ENCODE measurements at places on chromosomes 5 and 9.

GRCh38 chr5:35331956-35332950 lies 102.0 kb upstream of the PRLR start:
- DNase-seq: no peak

GRCh38 chr9:110337727-110338126 lies at the start of gene TXNDC8:
TXNDC8 (minus strand) TSS chr9:110337863.
- no peak for DNase-seq

DNA sequence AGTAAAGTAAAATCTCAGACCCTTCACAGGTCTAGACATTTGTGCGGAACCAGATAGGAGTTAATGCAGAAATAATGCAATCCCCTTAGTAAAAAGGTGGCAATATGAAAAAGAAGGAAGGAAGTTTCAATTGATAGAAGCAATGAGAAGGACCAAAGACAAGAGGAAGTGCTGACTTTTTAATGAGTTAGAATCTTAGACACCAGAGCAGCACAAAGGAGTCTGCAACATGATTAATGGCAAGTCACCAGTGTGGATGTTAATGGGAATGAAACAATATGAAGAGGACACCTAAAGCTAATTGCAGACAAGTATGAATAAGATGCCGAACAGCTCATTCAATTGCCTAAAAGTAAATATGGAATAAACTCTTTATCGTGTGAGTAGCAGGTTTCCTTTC lies 50.9 kb downstream of the MEGF9 start:
- DNase-seq: no peak

DNA sequence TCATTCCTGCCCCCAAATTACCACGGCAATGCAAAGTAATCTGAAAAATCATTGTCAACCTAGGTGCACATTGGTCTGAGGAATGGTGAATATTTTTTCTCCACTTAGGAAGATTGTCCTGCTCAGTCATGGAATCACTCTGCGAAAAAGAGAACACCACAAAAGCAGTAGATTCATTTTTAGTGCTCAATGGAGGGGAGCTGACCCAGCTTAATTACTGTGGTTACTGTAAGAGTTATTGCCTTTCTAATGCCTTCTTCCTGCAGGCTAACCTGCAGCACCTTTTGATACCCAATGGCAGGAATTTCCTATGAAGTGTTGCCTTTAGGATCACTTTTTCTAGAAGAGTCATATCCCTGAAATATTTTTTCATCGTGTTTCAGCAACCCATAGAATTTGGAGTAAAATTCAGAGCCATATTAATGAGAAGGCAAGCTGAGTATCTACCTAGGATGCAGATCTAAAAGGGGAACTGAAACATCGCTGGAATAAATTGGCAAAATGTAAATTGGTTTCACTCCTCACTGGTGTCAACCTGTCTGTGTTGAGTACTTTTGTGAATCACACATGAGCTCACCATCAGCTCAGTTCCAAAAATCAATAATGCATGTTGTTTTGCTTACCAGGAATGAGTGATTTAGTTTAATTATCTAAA lies 464.5 kb downstream of the CSNK1G3 start:
- DNase-seq: no peak

DNA sequence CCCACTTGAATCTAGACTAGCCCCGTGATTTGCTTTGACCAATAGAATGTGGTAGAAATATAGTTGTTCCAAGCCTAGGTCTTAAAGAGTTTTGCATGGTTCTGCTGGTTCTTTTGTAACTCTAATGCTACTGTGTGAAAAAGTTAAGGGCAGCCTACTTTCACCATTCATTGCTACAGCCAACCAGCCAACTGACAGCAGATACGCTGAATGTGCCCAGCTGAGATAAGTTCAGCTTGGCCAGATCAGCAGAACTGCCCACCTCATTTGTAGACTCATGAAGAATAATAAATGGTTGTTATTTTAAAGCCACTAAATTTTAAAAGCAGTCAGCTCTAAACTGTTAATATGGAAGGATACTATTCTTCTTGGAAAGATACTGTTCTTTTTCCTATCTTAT lies 23.9 kb downstream of the NR3C1 start:
- no peak for DNase-seq

GRCh38 chr5:174323878-174324281 lies 278.4 kb downstream of the NSG2 start:
- DNase-seq: peak; percentile 84

- peak; percentile 10 for DNase-seq
Observed at GRCh38 chr9:119026120-119026519, 343.1 kb downstream of the BRINP1 start.

DNA sequence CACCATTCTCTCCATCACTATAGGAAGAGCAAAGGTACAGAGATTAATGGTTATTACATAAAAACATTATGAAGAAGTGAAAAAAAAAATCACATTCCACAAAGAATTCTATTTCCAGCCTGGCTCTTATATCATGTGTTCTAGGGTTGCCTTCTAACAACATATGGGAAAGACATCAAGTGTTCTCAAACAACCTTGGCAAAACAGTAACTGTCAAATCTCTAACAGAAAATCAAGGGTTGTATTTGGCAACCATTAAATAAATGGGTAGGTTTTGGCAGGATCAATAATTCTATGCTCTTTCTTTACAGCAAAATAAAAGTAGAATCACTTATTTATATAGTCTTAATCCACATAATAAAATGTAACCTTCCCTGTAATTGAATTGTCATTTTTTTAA lies 728.9 kb downstream of the MAT2B start:
- DNase-seq: no peak

DNA sequence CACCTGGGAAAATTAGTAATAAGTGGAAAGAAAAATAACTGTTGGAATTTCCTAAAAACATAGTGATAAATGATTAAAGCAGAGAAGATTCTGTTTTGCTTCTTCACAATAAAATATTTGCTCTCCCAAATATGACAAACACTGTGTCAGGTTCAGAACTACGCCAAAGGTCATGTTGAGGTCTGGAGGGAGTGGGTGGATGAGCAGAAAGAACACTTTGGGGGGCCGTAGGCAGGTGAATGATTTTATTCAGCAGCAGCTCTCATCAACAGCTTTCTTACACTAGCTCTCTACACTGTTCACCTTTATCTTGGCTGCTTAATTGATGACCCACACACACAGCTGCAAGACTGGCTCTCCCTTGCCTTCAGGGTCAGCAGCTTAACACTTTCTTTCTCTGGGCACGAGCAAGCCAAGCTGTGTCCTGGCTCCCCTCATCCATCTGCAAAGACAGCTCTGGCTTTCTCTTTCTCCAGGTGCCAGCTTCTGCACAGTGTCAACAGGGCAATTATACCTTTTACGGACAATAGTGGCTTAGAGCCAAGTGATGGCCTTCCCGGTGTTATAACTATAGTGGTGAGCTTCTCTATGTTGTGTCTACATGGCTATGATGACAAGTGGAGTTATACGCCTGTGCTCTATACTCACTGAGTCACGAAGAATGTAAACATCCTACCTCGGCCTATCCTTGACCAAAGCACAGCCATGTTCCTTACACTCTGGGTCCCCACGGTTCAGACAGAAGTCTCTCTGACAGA lies 18.9 kb upstream of the GPX8 start:
- DNase-seq: peak; percentile 48

DNA sequence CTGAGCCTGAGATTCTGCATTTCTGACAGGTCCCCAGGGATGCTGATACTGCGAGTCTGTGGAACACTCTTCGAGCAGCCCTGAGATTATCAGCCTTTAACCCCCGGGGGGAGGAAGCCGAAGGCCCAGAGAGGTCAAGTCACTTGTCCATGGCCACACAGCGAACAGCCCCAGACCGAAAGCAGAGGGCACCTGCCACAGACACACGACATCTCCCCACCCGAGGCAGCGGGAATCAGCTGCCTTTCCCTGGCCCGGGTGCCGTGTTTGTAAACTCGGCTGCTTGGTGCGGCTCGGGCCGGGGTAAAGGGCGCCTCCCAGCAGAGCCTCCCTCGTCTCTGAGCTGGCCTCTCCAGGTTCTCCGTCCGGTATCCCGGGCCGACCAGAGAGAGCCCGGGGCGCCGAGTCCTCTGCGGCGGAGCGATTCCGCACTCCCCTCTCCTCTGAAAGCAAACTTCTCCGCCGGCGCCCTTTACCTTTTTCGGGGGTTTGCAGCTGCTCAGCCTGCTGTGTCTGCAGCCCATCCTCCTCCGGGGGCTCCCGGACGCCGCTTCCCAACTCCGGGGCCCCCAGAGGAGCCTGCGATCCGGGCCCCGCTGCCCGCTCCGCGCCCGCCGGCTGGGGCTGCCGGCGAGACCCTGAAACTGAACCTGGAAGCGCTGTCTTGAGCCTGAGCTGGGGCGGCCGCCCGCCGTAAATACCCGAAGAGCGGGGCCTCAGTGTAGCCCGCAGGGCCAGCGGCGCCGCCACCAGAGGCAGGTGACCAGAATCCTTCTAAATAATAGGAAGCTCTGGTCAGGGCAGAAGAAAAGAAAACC lies at the start of gene CCDC69:
CCDC69 (minus strand) TSS at position 646 of the 818 bp plus-strand sequence; CDS start at position 524, 122 bp downstream.
- DNase-seq: peak; percentile 39

GRCh38 chr9:134253606-134254205 lies 72.5 kb upstream of the RXRA start:
- DNase-seq: no peak

GRCh38 chr5:39176759-39177630 lies 42.4 kb downstream of the FYB1 start:
- DNase-seq: no peak

DNA sequence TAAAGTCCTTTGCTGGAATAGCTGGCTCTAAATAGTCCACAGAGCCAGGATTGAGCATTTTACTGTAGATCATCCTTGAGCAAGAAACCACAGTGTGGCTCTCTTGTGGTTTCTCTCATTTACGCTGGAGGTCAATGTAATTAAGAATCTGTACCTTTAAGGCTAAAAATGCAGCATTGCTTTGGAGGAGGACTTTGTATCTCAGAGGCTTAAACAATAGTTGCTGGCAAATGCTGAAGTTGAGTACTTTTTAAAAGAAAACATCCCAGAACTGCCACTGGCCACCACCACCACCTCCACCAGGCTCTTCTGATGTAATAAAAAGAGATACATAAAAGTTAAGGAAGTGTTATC lies 177.3 kb upstream of the ADAMTSL1 start:
- no peak for DNase-seq

- no peak for DNase-seq
Observed at GRCh38 chr5:112614986-112615385, 122.7 kb upstream of the APC start.

GRCh38 chr5:152723482-152723881 lies 318.4 kb upstream of the NMUR2 start:
- no peak for DNase-seq

DNA sequence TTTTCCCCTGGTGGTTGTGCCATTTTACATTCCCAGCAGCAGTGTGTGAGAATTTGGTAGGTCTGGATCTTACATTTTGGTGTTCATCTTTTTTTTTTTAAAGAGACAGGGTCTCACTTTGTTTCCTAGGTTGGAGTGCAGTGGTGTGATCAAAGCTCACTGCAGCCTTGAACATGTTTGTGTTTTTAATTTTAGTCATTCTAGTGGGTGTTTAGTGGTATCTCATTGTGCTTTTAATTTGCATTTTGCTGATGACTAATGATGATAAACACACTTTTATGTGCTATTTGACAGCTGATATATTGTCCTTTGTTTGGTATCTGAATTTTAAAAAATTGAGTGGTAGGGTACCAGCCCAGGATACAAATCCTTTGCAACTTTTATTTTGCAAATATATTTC lies 53.4 kb upstream of the POMT1 start:
- DNase-seq: no peak

DNA sequence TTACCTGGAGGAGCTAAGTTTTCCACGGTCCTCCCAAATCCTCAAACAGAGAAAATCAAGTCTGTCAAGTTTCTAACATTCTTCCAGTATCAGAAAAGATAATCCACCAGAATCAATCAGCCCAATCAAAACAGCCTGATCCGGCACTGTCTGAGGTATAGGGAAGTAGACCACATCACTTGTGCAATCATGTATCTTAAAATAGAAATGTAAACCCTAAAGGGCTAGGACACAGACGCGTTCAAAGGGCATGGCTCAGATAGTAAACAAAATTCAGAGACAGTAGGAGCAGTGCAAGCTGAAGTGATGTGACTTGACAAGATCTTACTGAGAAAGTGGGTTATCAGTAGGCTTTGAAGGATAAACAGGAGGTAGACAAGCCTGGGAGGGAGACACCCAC lies 252.4 kb upstream of the DAPK1 start:
- no peak for DNase-seq

GRCh38 chr9:36039696-36040095 lies 3.0 kb downstream of the RECK start:
- no peak for DNase-seq

DNA sequence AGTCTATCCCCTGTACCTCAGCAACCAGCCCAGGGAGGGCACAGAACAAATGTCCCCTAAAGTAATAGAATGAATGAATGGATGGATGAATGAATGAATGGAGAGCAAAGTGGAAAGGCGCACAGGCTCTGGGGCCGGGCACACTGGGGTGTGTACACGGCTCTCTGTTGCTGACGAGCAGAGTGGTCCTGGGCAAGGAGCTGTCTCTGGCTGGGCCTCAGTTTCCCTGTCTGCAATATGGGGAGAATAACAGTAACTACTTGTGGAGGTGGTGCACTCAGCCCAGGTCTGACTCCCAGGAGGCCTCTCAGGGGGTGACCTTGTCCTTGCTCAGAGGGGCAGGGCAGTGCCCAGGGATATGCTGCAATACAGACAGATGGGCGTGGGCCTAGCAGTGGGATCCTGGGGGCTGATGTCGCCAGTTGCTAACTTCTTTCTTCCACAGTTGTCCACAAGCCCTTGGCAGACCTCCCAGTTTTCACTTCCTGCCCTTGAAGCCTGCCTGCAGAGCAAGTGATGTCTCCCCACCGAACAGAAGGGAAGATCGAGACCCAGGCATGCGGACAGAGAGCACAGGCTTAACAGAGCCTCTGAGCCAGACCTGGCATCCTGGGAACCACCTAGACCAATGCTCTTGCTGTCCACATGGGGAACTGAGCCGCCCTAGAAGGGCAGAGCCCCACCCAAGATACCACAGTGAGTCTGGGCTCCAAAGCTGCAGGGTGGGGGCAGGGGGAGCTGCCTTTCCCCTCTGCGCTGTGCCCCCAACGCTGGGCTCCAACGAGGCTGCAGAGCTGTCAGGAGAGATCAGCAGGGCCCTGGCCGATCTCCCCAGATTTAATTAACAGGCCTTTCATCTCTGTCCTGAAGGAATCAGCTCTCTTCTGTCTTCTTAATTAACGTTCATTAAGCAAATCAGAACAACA lies 13.6 kb upstream of the LAMC3 start:
- no peak for DNase-seq

- no peak for DNase-seq
Observed at GRCh38 chr9:36937951-36938350, 96.1 kb downstream of the PAX5 start.

DNA sequence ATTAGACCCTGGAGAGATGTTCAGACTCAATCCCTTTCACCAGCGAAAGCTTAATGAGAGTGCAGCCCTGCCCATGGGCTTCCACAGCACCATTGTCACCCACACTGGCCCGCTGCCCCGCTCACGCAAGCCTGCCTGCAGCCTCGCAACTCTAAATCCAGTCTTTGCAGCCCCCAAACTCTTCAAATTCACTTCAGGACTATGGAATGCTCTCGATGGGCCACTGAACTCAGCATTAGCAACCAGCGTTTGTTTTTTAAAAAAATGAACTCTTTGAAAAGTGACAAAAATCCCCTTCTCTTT lies 17.1 kb downstream of the DCANP1 start:
- DNase-seq: no peak

- no peak for DNase-seq
Observed at GRCh38 chr5:157020002-157020401, 38.9 kb downstream of the HAVCR1 start.
